ENCODE measurements at places on chromosomes 7 and 10.

- no peak for DNase-seq
Measured at GRCh38 chr10:68212721-68213352, 19.1 kb downstream of the ATOH7 start.

- DNase-seq: no peak
Measured at GRCh38 chr7:157541295-157542067, 204.7 kb downstream of the DNAJB6 start.

DNA sequence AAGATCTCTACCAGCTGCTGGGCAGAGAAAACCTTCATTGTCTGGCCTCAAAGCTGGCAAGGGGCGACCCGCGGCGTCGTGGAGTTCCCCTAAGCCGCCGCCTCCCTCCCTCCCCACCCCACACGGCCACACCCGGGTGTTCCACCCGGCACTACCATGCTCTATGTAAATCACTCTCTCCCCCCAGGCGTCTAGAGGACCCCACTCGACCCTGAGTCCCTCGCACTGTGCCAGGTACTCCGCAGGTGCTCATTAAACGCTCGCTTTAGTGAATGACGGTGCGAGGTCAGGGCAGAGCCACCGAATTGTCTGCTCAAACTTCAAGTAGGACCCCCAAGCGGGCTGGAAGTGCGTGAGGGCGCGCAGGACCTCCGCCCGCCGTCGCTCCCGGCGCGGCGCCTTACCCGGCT, 628 bp downstream of the PARP12 start:
- peak; percentile 44 for DNase-seq

DNA sequence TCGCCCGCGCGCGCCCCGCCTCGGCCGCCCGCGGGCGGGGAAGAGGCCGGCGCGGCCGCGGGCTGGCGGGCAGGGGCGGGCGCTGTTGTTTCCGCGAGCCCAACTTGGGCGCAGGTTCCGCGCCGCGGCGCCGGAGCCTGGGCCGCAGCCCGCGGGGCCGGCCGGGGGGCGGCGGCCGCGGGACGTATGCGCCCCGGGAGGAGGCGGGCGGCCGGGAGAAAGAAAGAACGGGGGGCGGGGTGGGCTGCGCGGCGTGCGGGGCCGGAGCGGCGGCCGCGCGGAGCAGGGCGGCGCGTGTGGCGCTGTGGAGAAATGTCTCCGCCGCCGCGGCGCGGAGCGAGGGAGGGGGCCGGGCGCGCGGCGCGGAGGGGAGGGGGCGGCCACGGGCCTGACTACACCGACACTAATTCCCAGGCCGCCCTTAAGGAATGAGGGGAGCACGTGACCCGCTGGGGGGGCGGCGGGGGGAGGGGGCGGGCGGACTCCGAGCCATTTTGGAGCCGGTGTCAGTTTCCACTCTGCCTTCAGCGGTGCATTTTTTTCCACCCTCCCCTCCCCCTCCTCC, at the start of gene BMI1:
TSS of gene BMI1 (plus strand) at position 509 of the 565 bp plus-strand sequence. CDS start 5,351 bp downstream, outside the sequence.
- DNase-seq: peak; percentile 54

- DNase-seq: peak; percentile 57
Measured at GRCh38 chr7:22452142-22452959, 47.6 kb downstream of the STEAP1B start.

- DNase-seq: no peak
Measured at GRCh38 chr10:96257944-96258343, 13.4 kb downstream of the BLNK start.

GRCh38 chr10:71213761-71214440, 1.5 kb downstream of the UNC5B start:
- no peak for DNase-seq

Measured in activated T-cell treated with anti-CD3 and anti-CD28 coated beads, Interleukin-2, amount 50 U/mL, for 72 hours (primary cell).